NCI-H146 (cell line): ENCODE measurements at places on chromosomes 16 and 17.
A peak's percentile ranks its signal among the peaks of the same experiment; 100 is the strongest.

DNA sequence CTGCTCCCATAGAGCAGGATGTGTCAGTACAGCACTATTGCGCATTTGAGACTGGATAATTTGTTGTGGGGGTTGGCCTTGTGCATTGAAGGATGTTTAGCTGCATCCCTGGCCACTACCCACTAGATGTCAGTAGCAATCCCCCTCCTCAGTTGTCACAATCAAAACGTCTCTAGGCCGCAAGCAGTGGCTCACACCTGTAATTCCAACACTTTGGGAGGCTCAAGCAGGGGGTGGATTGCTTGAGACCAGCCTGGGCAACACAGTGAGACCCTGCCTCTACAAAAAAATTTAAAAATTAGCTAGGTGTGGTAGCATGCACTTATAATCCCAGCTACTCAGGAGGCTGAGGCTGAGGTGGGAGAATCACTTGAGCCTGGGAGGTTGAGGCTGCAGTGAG lies 48.4 kb downstream of the CENPV start:
- DNase-seq, result peak; percentile 12

GRCh38 chr17:66966704-66967418 lies 2.4 kb downstream of the CACNG4 start:
- DNase-seq, result no peak

DNA sequence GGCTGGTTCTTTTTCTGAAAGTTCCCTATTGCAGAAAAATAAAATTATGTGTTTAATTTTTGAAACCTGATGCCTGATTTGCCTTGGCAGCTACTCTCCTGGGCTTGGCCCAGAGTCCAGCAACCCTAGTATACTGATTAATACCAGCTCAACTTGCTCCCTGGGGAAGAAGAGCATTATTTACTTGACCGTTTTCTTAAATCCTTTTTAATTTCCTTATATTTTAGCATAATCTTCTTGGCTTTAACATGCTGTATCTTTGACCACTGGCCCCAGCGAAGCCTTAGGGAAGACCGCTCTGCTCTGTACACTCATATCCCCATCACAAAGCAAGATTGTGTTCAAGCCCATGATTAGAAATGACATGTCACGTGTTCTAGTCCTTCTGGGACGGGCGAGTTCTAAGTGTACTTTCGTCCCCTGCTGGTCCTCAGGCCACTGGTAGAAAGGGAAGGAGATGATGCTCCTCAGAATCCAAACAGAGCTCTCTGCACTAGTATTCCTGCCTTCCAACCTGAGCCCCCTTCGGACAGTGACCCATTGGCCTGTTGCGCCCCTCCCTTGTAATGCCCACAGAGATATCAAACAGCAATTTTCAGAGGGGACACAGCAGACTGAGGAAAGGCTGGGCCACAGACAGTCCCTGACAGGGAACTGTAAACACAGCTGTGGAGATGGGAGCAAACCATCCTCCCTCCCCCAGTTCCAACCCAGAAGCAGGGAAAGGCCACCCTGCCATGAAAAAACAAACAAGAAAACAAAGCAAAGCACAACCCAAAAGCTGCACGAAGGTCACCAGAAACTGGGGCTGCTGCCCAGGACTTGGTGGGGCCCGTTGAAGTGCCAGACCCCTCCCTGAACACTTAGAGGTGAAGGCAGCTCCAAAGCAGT lies 4.3 kb upstream of the EZH1 start:
- DNase-seq, result peak; percentile 29

GRCh38 chr17:77457572-77458201 lies 316.9 kb downstream of the SEC14L1 start:
- no peak for DNase-seq

DNA sequence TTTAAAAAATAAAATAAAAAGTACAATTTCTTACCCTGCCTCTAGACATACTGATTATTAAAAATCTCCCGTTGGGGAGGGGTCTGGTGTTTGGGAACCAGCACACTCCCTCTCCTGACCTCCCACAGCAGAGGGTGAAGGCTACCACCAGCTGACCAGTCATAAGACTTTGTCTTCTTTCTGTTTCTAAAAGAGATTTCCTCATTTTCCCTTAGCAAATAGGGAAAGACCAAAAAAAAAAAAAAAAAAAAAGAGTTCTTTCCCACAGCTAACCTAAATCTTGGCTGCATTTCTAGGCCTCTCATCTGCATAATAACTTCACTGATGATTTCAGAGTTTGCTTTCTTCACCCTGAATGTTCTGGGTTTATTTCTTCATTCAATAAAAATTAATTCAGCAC lies 30.3 kb downstream of the CDK5RAP3 start:
- DNase-seq, result no peak

DNA sequence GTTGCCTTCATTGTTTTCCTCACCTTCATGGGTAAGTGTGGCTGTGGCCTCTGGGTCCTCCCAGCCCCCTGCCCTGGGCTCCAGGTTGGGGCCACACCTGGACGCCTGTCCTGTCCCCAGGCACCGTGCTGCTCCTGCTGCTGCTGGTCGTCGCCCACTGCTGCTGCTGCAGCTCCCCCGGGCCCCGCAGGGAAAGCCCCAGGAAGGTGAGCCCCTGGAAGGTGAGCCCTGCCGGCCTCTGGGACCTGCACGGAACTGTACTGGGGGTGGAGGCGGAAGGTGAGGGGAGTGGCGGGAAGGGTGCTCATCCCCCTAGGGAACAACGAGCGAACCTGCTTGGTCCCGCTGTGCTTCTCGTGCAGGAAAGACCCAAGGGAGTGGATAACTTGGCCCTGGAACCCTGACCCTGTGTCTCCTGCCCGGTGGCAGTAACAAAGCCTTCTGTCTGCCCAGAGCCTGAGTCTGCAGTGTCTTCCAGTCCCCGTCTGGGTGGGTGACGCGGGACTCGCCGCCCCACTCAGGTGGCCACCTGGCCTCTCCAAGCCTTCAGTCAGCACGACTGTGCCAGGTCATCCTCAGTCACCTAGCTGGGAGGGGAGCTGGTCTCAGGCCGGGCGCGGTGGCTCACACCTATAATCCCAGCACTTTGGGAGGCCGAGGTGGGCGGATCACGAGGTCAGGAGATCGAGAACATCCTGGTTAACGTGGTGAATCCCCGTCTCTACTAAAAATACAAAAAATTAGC lies 831 bp downstream of the SMIM22 start:
- DNase-seq, result peak; percentile 64

GRCh38 chr16:58421059-58421458 lies 28.8 kb downstream of the GINS3 start:
- no peak for DNase-seq

DNA sequence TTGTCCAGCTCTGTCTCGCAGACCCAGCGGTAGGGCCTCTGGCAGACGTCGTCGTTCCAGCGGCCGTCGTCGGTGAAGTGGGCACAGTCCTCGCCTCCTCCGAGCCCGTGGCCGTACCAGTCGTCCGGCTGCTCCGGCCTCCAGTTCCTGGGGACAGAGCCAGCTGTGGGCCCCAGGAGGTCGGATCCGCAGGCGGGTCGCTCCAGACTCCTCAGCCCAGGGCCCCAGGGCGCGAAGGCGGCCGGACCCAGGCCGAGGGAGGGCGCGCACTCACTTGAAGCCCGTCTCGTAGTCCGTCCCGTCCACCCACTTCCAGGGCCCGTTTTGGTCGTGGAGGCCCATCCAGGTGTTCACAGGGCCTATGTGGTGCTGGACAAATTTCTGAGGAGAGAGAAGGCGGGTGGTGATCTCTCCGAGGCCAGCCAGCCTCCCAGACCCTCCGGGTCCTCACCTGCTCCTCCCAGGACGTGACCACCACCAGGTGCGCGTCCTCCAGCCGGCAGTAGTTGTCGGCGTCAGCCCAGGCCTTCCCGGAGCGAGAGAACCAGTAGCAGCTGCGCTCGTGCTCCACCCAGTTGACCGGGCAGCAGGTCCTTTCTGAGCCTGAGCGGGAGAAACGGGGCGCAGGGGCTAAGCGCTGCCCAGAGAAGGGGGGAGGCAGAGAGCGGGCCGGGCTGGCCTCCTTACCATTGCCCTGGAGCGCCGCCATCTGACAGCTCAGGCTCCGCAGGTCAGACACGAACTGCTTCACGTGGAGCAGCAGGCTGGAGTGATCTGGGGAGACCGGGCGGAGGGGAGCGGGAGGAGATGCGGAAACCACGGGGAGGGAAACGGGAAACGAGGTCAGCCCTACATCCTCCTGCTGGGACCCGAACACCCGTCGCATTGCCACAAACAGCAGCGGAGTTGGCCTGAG lies 5.2 kb downstream of the ASGR1 start:
- peak; percentile 57 for DNase-seq

DNA sequence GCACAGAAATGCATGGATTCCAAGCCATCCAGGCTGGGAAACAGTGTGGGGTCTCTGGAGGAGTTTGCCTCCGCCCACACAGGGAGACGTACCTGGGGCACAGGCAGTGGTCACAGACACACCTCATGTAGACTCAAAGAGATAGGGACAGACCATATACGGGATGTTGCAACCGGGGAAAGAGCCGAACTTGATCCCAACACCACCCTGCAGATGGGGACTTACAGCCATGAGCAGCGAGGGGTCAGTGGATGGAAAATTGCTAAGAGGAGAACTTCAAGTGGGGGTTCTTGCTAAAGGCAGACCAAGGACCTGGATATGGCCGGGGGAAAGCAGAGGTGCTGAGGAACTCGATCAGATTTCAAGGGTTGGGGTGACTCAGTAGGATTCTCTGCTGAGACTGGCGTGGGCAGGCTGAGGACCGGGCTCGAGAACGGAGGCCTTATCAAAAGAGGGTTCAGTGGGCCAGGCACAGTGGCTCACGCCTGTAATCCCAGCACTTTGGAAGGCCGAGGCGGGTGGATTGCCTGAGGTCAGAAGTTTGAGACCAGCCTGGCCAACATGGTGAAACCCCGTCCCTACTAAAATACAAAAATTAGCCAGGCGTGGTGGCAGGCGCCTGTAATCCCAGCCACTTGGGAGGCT lies 12.0 kb upstream of the DNAH17 start:
- DNase-seq, result no peak

- no peak for DNase-seq
These were observed 975 bp downstream of the CFAP20 start for GRCh38 chr16:58128181-58128631.

GRCh38 chr17:79532107-79532790 lies 78.6 kb downstream of the RBFOX3 start:
- DNase-seq, result no peak

DNA sequence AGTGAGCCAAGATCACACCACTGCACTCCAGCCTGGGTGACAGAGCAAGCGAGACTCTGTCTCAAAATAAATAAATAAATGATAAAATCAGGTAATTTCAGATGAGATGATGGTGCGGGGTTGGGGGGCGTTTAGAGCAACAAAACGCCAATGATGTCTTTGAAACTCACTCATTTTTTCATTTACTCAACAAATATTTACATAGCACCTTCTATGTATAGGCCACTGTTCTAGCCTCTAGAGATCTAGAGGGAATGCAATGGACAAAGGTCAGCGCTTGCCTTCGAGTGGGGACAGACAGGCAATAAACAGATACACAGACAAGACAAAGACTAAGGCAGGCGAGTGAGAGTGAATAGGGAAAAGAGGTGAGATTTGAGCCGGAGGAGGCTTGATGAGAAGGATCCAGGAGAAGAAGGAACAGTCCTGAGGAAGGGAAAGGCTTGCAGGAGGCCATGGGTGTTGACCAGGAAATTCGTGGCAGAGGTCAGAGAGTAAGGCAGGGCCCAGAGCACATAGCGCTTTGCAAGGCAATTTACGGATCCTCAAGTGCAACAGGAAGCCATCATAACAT lies 14.1 kb downstream of the ALDH3A1 start:
- peak; percentile 40 for DNase-seq

- no peak for DNase-seq
These were observed 202.3 kb downstream of the RAB11FIP4 start for GRCh38 chr17:31593806-31594205.

DNA sequence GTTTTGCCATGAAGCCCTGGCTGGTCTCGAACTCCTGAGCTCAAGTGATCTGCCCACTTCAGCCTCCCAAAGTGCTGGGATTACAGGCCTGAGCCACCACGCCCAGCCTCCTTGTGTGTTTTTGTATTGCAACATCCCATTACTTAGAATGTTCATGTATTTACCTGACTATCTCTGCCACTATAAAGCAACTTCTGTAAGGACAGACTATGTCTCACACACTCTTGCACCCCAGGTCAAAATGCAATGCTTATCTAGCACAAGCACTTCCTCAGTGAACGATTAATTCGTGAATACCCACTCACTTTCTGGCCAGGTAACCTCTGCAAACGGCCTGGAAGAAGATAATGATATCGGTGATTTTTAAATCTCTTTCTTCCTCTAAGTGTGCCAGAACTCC lies 82.6 kb downstream of the NDEL1 start:
- no peak for DNase-seq

- DNase-seq, result no peak
These were observed 107.8 kb downstream of the CYB561 start for GRCh38 chr17:63338272-63338671.

DNA sequence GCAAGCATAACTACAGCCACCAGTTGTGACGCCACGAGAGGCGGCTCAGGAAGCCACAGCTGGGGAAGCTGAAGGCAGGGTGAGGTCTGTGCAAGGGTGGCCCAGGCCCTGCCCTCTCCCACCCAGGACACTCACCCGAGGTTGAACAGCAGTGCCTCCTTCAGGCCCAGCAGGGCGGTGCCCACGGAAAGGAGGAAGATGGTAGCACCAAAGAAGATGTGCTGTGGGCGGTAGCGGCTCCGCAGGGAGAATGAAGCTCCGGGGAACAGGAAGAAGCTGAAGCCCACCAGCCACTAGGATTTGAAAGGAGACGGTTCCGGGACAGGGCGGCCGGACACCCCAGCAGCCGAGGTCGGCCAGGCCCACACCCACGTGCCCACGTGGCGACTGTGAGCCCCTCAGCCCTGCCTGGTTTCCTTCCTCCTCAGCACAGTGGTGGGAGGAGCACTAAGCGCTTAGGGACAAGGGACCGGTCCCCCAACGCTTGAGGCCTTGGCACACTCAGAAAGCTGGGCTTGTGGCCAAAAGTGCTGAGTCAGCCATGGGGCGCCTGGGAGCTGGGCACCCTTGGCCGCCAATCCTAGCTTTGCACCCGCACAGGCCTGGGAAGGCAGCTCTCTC lies 11.0 kb downstream of the CYB561 start:
- no peak for DNase-seq

DNA sequence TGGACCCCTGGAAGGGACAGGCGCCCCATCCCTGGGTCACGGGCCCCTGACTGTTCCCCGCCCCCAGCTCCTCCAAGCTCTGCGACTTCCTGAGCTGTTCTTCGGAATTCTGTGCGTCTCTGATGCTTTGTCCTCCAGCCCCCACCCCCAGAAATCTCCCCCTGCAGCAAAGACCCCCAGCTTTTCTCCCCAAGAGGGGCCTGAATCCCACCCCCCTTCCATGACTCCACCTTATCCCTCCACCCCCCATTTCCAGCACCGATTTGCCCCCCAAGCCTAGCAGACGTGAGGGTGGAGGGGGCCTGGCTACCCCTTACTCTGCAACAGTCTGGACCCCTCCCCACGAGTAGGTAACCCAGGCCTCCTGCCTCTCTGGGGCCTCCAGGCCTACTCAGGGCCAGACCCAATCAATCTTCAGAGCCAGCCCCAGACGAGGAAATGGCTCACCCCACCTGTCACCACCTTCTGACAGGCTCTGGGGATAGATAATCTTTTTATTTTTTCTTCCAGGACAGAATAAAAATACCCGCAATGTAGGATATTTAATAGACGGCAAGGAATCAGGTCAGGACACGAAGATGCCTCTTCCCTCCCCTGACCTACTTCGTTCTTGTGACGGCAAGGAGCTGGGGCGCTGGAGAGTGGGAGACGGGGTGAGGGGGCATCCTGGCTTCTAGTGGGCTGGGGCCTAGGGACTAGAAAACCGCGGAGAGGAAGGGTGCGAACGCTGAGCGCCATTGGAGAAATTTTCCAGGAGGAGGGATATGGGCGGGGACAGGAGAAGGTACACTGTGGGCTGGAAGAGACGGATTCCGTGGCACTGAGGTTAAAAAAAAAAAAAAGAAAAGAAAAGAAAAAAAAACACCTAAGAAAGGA lies 744 bp upstream of the PLXDC1 start:
- DNase-seq, result peak; percentile 58
